Heart left ventricle (tissue), 16 donors: ENCODE measurements at places on chromosomes 11 and 22. TPM values are rescaled to one million over a fixed set of nuclear protein-coding genes. Genes with fewer than 3 reads are reported as not detected.
A peak's percentile ranks its signal among the peaks of the same experiment; 100 is the strongest.

DNA sequence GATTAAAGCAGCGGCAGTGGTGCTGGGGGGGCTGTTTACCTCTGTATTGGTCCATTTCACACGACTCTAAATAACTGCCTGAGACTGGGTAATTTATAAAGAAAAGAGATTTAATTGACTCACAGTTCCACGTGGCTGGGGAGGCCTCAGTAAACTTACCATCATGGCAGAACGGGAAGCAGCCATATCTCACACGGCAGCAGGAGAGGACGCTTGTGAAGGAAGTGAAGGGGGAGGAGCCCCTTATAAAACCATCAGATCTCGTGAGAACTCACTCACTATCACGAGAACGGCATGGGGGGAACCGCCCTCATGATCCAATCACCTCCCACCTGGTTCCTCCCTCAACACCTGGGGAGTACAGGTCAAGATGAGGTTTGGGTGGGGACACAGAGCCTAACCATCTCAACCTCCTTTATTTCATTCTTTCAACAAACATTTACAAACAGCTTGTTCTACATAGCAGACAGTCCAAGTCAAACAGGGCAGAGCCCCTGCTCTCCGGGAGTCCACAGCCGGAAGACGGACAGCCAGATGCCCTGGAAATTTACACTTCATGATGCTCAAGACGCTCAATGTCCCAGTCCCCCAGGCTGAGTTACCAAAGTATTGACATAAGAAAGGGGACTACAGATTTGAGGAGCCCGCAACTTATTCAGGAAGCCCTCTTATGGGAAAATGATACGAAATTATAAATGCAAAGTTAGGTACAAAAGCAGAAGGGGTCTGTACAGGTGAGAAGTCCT, 26.3 kb upstream of the HMGXB4 start:
- no peak overlapping the region for H3K4me3 ChIP-seq
- H3K27me3 ChIP-seq, result peaks cover 27% of the 10 kb centered on the region
- no peaks in the 10 kb centered on the region for H3K36me3 ChIP-seq
- no peaks in the 10 kb centered on the region for H3K4me1 ChIP-seq

DNA sequence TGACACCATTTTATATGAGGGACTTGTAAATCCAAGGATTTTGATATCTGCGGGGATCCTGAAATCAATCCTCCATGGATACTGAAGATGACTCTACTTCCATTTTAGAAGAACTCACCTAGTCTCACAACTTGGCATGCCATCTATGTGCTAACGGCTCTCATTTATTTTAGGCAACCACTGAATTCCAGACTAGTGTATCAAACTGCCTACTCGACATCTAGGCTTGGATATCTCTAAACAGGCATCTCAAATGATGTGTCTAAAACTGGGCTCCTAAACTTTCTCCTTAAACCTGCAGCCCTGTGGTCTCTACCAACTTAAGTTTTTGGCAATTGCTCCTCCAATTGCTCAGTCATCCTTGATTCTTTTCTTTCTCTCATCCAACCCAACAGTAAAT, 31.2 kb upstream of the CLNS1A start:
- no peaks in the 10 kb centered on the region for H3K27me3 ChIP-seq
- H3K27ac ChIP-seq, result no peak overlapping the region
- H3K4me1 ChIP-seq, result no peaks in the 10 kb centered on the region
- DNase-seq, result no peak
- H3K4me3 ChIP-seq, result no peak overlapping the region

Gene ANO5
- polyA plus RNA-seq, result 9.6 TPM

Gene TBX10
- polyA plus RNA-seq, result not detected

DNA sequence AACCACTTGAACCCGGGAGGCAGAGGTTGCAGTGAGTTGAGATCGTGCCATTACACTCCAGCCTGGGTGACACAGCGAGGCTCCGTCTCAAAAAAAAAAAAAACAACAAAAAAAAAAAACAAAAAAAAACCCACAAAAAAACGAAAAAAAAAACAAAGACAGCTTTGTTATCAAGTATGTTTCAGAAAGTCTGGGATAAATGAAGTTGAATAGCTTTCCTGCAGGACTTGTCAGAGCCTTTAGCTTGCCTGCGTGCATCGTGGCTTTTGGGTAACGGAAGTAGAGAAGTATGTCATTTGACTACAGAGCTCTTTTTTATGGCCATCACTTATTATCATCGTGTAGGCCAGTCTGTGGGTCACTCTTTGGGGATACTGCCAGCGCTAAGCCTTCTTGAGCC, 14.6 kb downstream of the TRIOBP start:
- H3K4me1 ChIP-seq, result peaks cover 3% of the 10 kb centered on the region
- H3K27me3 ChIP-seq, result no peaks in the 10 kb centered on the region
- DNase-seq, result no peak

GRCh38 chr11:113322158-113322557, 7.8 kb downstream of the TTC12 start:
- no peaks in the 10 kb centered on the region for H3K4me1 ChIP-seq
- no peak overlapping the region for H3K4me3 ChIP-seq
- peaks cover 57% of the 10 kb centered on the region for H3K36me3 ChIP-seq

DNA sequence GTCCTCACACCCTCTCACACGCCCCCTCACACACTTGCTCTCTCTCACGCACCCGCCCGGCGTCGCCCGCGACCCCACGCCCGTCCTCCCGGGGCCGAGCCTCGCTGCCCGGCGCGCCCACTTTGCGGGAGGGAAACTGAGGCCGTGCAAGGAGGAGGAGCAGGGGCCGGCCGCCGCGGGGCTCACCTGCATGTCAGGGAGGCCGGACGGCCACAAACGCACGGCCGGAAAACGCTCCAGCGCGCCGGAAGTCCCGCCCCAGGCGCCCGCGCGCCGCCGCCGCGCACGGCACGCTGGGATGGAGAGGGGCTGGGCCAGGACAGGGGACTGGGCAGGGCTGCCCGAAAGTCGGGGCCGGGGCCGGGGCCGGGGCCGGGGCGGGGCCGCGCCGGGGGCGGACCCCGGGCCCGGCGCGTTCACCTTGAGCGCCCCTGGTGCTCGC, at the start of gene CHID1:
TSS of gene CHID1 (minus strand) at position 222 of the 442 bp plus-strand sequence. CDS start 5,994 bp downstream, outside the sequence.
- no peaks in the 10 kb centered on the region for H3K36me3 ChIP-seq
- H3K27me3 ChIP-seq, result no peaks in the 10 kb centered on the region
- DNase-seq, result peak; percentile 89
- peaks cover 7% of the 10 kb centered on the region for H3K4me1 ChIP-seq

- DNase-seq, result no peak
- no peaks in the 10 kb centered on the region for H3K36me3 ChIP-seq
- H3K27ac ChIP-seq, result peak overlapping the region; percentile 76
Measured at GRCh38 chr11:15649371-15650104, 534.8 kb downstream of the INSC start.

GRCh38 chr22:30289980-30290313, 642 bp upstream of the CASTOR1 start:
- peaks cover 35% of the 10 kb centered on the region for H3K4me1 ChIP-seq
- DNase-seq, result peak; percentile 18
- peak overlapping the region; percentile 99 for H3K4me3 ChIP-seq
- H3K36me3 ChIP-seq, result peaks cover 8% of the 10 kb centered on the region
- H3K27me3 ChIP-seq, result no peaks in the 10 kb centered on the region

DNA sequence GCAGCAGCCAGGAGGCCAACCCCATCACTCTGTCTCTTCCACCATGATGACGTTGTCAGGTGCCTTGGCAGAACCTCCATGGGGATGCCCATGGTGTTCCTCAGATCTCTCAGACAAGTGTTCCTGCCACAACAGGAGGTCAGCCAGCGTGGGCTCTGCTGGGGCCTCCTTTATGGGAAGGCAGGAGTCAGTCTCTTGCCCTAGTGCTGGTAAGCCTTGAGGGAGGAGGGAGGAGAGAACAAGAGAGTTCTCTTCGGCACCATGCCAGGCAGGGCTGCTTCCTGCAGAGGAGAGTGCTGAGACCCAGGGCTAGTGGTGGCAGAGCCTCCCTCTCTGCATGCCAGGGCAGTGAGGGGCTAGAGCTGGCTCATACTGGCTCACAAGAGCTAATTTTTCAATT, 32.5 kb downstream of the GNAZ start:
- no peak for DNase-seq
- H3K4me3 ChIP-seq, result no peak overlapping the region
- no peaks in the 10 kb centered on the region for H3K36me3 ChIP-seq
- no peak overlapping the region for H3K27ac ChIP-seq

DNA sequence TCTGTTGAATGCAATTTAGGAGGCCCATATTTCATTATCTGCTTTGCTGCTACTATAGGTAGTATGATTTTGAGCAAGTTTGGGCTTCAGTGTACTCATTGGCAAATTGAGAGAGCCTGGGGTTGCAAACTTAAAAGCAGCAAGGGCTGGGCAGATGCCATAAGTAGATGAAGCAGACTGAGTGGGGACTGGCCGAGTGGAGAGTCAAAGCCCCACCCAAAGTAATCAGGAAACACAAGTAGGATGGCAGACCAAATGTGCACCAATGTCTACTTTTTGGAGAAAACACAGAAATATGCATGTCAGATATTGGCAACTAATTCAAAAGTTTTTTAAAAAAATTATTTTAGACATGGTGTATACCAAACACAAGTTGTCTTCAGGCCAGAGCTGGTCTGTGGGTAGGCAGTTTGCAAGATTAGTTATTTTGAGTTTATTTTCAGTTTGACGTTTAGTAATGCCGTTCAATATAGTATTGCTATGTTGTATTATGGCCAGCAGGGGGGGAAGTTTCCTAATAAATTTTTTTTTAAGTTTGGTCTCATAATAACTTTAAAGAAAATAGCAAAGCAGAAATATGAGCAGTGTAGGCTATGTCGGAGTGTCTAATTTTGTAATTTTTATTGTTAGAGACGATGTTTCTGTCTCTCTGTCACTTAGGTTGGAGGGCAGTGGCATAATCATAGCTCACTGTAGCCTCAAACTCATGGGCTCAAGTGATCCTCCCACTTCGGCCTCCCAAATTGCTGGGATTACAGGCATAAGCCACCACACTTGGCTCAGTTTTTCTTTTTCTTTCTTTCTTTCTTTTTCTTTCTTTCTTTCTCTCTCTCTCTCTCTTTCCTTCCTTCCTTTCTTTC, 105.1 kb downstream of the HIPK3 start:
- H3K4me3 ChIP-seq, result no peak overlapping the region
- DNase-seq, result no peak

Gene GPR152
- polyA plus RNA-seq, result not detected

DNA sequence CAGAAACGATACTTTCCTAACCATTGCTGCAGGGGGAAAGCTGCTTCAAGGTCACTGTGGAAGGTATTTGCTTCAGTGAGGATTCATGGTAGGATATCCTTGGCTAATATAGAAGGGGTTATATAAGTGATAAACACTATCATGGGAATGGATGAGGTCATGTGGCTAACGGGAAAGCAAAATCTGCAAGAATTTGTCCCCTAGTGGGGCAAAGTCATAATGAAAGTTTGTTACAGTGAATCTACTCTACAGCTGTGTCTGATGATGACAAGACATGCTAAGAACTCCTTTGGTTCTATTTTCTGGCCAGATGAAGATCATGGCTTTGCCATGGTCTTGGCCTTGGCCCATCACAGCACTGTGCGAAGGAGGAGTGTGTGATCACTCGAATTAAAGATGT, 13.8 kb downstream of the MMP20 start:
- DNase-seq, result no peak
- no peaks in the 10 kb centered on the region for H3K27me3 ChIP-seq
- H3K27ac ChIP-seq, result no peak overlapping the region
- no peak overlapping the region for H3K4me3 ChIP-seq
- no peaks in the 10 kb centered on the region for H3K4me1 ChIP-seq
- no peaks in the 10 kb centered on the region for H3K36me3 ChIP-seq

DNA sequence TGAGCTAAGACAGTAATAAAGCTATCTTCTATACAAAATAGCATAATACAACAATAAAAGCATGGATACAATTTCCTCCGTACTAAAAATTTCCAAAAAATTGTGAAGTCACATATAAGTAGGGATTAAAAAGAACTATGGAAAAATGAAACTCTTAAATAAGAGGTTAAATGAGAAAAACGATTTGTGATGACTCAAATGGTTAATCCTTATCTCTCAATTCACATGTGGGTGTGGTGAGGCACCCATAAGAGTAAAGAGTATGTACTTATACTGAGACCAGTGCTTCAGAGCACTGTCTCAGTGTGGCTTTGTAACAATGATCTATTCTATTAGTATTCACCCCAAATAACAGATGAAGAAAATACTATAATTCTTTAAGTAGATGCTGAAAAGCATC, 25.0 kb upstream of the CCDC34 start:
- no peak overlapping the region for H3K27ac ChIP-seq
- DNase-seq, result no peak
- H3K4me3 ChIP-seq, result no peak overlapping the region
- H3K27me3 ChIP-seq, result no peaks in the 10 kb centered on the region

DNA sequence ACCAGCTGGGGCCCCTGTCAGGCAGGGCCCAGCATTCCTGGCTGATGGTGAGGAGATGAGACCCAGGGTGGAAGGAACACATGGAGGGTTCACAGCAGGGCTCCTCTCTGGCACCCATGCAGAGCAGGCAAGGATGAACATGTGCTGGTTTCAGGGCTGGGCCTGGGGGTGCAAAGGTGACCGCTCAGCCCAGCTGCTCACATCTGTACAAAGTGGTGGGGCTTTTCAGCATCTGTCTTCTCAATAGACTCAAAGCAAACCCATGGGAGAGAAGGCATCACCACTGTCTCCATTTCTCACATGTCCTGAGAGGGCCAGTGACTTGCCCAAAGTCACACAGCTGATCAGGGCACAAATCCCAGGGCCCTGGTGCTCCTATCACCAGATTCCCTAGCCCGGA, 27.3 kb upstream of the TCF20 start:
- H3K4me3 ChIP-seq, result no peak overlapping the region
- no peak overlapping the region for H3K27ac ChIP-seq
- no peaks in the 10 kb centered on the region for H3K27me3 ChIP-seq

DNA sequence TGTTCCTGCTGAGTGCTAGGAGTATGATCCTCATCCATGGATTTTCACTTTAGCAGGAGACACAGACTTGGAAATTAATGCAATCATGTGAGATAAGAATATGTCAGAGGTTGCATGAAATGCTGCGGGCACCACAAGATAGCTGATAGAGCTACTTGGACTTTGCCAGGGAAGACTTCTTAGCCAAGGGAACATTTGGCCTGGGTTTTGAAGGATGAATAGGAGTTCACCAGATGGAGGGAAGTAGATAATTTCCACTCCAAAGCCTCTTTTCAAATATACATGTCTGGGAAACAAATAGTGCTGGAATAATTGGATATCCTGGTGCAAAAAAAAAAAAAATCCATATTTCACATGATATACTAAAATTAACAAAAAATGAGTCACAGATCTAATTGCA, 44.2 kb downstream of the MYO18B start:
- no peaks in the 10 kb centered on the region for H3K27me3 ChIP-seq
- no peak for DNase-seq
- H3K4me1 ChIP-seq, result no peaks in the 10 kb centered on the region
- peaks cover 67% of the 10 kb centered on the region for H3K36me3 ChIP-seq
- H3K4me3 ChIP-seq, result no peak overlapping the region

Gene OLFML1
- 2.6 TPM for polyA plus RNA-seq

DNA sequence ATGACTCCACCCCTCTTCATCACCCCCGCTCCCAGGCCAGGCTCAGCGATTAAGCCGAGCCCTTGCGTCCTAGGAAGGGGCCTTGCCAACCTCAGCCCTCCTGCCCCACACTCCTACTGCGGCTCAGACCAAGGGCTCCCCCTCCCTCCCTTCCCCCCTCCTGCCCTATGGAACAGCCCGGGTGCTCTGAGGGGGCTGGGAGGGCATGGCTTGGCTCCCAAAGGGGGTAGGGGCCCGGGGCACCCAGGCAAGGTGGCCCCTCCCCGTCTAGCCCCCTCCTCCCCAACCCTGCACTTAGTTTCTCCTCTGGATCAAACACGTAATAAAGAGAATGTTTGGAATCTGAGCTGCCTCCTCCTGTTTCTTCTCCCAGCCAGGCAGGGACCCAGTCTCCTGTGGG, 6.3 kb downstream of the RCOR2 start:
- H3K4me1 ChIP-seq, result peaks cover 6% of the 10 kb centered on the region
- no peak for DNase-seq
- H3K27ac ChIP-seq, result no peak overlapping the region
- H3K36me3 ChIP-seq, result peaks cover 40% of the 10 kb centered on the region
- no peaks in the 10 kb centered on the region for H3K27me3 ChIP-seq
- H3K4me3 ChIP-seq, result no peak overlapping the region

Gene THY1
- 16.7 TPM for polyA plus RNA-seq
